Breast epithelium (tissue), 4 donors: ENCODE measurements at places on chromosomes 13 and 19.

DNA sequence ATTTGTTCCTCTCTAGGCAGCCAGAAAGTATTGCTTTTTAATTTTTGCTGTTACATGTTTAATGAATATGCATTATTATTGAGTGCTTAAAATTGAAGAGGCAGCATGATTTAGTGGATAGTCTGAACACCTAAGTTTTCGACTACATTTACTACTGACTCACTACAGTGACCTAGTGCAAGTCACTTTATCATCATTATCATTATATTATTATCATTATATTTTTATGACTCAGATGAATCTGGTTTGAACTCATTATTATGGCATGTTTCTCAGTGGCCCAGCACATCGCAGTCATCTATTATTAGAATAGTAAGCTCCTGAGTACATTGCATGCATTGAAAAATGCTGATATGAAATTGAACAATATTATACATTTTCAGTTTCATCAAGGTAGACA, 351.2 kb upstream of the PRR20A start:
- DNase-seq, result no peak

GRCh38 chr13:71260246-71260645, 606.8 kb downstream of the DACH1 start:
- DNase-seq, result no peak

DNA sequence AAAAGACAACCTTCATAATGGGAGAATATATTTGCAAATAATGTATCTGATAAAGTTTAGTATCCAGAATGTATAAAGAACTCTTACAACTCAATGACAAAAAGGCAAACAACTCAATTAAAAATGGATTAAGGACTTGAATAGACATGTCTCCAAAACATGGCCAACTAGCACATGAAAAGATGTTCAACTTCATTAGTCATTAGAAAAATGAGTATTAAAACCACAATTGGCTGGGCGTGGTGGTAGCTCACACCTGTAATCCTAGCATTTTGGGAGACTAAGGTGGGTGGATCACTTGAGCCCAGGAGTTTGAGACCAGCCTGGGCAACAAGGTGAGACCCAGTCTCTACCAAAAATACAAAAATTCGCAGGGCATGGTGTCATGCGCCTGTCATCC, 18.8 kb upstream of the ZMYM5 start:
- DNase-seq, result no peak

DNA sequence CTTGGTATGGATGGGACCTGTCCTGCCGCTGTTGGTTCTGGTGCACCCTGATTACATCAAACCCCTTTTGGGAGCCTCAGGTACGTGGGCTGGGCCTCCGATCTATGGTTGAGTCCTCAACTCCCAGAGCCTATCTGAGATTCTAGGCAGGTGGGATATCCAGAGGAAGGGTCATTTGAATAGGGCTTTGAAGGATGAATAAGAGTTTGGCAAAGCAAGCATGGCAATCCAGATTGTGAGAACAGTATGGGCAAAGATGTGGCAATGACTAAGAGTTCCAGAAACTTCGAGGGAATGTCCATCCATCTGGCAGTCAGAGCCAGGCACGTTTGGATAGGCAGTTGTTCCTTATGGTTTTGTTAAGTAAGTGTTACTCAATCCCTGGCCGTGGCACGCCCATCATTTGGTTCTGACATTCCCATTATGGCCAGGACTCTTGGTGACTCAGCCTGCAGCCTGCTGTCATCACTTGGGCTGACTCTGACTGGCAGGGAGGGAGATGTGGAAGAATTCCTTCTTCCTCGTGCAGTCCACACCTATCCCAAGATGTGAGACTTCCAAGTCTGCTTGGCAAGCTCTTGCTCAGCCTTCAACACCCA, 21.5 kb downstream of the CYP4F22 start:
- no peak for DNase-seq
